ENCODE measurements at places on chromosomes 3 and 15.
A peak's percentile ranks its signal among the peaks of the same experiment; 100 is the strongest.

DNA sequence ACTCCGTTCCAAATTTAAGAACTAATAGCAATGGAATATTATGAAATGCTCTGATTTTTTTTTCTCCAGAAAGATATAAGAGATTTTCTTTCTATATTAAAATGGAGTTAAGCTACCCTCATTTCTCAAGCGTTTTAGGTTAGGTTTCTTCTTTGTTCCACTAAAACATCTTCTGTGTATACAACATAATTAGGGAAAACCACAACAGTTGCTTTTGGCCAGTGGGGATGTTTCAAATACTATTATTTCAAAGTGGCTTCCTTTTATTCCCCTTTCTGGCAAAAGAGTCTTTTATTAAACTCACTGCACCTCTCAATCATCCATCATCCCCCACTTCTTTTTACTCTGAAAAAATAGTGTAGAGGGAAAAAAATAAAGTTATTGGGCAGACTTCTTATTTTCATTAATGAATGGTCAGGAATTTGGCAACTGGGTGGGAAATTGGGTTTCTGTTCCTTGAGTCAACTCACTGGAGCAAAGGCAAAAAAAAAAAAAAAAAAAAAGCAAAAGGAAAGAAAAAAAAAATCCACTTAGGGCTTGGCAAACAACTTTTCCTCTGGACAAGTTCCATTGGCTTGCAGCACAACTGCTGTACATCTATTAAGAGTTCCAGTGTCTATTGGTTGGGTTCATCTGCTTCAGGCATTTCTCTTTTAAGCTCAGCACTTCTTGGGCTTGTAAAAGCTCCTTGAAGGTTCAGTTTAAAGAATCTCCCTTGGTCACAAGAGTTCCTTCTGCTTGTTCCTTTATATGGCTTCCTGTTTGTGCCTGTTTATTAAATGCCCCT lies 963.4 kb downstream of the ROBO1 start:
- DNase-seq = peak; percentile 39

- no peak for DNase-seq
Observed at GRCh38 chr3:156334841-156335545, 214.6 kb downstream of the KCNAB1 start.

DNA sequence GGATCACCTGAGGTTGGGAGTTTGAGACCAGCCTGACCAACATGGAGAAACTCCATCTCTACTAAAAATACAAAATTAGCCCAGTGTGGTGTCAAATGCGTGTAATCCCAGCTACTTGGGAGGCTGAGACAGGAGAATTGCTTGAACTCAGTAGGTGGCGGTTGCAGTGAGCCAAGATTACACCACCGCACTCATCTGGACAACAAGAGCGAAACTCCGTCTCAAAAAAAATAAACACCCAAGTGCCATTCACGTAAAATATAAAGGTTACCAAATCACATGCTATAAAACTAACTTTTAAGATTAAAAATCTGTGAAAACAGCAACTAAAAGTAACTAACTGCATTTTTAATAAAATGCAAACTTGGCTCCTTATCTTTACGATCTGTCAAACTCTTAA lies 8.9 kb downstream of the TRIM59 start:
- DNase-seq = no peak

GRCh38 chr15:60399931-60400330 lies 2.1 kb upstream of the ANXA2 start:
- DNase-seq = no peak

- no peak for DNase-seq
Observed at GRCh38 chr3:164194842-164195241, 883.5 kb downstream of the SI start.

- DNase-seq = peak; percentile 46
Observed at GRCh38 chr3:5016211-5017161, 37.2 kb downstream of the BHLHE40 start.

GRCh38 chr3:172153335-172153861 lies 114.0 kb downstream of the FNDC3B start:
- peak; percentile 65 for DNase-seq

GRCh38 chr3:72234391-72234790 lies 449.4 kb upstream of the PROK2 start:
- peak; percentile 32 for DNase-seq

- DNase-seq = no peak
Observed at GRCh38 chr3:110624576-110624975, 447.0 kb upstream of the NECTIN3 start.

GRCh38 chr15:100338971-100339444 lies 2.8 kb downstream of the ADAMTS17 start:
- DNase-seq = peak; percentile 87

- no peak for DNase-seq
Observed at GRCh38 chr3:195540511-195540910, 2.6 kb downstream of the PPP1R2 start.

- DNase-seq = no peak
Observed at GRCh38 chr15:63708126-63708772, 111.1 kb downstream of the FBXL22 start.

DNA sequence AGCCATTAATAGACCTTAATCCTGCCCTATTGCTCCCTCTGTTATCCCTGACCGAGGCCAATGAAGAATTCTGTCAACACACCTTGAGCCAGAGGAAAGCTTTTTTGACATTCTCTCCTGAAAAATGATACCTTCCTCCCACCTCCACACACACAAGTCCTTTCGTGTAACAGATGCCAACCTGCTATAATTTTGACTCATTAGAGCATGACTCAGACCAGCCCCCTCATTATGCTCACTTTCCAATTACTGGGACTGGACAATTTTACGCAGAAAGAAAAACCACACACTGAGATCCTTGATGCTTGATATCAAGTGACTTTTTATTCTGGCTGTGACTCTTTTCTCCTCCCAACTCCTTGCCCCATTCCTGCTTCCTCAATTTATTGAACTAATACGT lies 50.9 kb downstream of the LSAMP start:
- no peak for DNase-seq

GRCh38 chr15:77507143-77507897 lies 86.6 kb downstream of the HMG20A start:
- peak; percentile 70 for DNase-seq

DNA sequence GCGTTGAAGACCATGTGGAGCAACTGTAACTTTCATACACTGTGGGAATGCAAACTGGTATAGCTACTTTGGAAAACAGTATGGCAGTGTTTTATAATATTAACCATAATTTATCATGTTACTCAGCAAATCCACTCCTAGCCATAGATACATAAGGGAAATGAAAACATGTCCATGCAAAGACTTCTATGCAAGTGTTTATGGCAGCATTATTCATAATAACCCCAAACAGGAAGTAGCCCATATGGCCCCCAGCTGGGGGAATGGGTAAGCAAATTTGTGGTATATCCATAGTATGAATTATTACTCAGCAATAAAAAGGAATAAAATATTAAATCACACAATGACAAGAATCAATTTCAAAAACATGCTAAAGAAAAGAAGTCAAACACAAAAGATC lies 23.0 kb upstream of the GATA2 start:
- DNase-seq = no peak

DNA sequence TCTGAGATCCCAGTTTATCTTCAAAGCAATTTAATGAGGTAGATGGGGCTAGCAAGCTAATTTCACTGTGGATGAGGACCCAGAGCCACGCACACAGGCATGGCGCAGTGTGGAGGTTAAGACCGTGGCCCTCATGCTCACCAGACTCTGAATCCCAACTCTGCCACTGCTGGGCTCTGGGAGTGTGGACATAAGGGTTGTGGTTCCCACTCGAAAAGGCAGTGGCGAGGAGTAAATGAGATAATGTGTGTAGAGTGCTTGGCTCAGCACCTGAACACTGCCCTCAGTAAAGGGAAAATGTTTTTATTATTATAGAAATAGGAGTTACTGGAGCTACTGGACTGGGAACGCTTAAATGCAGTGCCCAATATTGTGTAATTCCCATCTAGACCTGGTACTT lies 243.5 kb upstream of the TPM1 start:
- DNase-seq = no peak

DNA sequence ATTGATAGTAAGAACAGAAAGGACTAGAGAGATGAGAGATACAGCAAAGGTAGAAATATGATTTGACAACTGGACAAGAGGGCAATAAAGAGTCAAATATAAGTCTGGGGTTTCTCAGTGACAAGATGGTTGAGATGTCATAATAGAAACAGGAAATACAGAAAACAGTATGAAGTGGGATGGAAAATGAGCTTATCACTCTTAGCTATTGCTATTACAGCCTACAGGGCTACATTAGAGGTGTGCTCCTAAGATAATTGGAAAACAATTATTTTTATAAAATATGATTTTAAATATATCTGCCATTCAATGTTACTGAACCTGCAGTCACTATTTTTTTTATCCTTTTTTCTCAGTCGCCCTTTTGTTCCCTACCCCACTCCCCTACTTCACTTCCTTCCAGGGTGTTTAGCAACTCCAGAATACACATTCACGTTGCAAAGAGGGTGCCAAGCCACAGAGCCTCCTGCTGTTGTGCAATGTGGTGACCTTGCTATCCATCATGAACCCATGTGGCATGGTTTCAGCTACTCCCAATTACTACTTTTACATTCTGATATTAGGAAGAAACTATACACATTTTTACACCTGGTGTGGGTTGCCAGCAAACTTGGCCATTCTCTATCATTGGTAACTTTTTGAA lies 6.0 kb downstream of the NRG4 start:
- DNase-seq = no peak

DNA sequence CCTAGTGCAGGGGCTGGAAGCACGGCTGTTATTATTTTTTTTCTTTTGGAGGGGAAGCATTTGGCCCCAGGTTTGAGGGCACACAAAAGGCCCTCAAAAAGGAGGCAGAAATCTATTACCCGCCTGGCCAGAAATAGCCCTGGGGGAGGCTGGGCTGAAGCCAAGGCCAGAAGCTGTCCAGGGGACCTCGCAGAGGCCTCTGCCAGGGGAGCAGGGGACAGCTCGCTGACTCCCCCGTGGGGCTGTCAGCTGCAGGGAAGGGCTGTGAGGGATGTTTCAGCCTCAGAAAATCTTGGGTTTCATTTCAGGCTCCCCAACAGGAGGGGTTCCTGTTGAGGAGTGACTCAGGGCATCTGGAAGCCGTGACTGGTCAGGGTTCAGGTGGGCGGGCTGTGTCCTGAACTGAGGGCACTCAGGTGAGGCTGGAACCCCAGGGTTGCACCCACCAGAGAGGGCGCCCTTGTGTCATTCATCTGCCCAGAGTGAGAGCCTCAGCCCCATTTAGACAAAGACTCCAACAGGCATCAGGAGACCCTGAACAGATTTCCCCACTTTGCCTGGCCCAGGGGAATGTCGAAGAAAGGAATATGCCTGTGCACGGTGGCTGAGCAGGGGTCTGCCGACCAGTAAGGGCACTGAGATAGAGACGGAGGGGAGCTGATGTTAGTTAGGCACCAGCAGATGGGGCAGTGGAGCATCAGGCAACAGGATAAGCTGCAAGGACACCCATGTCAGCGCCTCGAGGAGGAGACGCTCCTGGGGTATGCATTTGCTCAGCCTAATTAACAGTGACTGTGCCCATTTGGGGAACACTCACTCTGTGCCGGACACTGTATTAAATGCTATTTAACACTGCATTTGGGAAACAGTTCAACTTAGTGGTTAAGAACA lies 43.5 kb upstream of the SLC6A11 start:
- DNase-seq = no peak

DNA sequence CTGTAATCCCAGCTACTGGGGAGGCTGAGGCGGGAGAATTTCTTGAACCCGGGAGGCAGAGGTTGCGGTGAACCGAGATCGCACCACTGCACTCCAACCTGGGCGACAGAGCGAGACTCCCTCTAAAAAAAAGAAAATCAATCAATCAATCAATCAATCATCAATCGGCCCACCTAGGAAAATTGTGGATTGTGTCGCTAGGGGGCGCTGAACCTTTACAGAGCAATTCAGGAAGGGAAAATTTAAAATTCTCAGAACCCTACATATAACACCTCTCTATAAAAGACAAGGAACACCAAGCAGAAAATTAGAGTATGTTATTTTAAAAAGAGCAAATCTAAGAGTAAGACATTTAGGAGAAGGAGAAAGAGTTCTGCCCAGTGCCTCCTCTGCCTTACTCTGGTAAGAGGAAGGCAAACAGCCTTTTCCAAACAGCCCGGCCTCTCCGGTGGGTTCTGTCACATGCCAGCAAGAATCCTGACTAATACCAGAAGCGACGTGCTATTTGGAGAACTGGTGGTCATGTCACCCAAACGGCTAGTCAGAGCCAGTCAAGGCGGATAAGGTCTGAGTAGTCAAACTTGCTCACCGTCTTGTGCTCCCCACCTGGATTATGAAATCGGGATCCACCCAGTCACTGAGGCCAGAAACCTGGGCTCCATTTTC lies 22.3 kb upstream of the SMCO1 start:
- DNase-seq = no peak

DNA sequence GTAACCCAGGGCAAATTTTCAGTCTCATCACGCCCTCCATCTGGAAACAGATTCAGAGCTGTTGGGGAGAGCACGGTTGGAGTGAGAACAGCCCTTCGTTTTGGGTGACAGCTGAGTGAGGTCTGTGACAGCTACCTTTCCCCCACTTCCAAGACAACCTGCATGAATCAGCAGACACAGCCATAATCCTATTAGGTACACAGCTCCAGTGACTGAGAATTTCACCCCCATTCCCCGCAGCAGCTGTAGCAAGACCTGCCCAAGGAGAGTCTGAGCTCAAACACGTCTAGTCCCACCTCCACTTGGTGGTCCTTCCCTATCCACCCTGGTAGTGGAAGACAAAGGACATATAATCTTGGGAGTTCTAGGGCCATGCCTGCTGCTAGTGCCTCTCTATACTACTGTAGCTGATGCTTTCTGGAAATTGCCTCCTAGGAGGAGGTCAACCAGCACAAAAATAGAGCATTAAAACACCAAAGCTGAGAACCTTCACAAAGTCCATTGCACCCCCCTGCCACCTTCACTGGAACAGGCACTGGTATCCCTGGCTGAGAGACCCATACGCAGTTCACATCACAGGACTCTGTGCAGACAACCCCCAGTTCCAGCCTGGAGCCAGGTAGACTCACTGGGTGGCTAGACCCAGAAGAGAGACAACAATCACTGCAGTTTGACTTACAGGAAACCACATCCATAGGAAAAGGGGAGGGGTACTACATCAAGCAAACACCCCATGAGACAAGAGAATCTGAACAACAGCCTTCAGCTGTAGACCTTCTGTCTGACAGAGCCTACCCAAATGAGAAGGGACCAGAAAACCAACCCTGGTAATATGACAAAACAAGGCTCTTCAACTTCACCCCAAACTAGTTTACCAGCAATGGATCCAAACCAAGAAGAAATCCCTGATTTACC lies 448.6 kb upstream of the CBLB start:
- DNase-seq = no peak

GRCh38 chr3:81531263-81531662 lies 230.2 kb downstream of the GBE1 start:
- no peak for DNase-seq

GRCh38 chr3:104632521-104632920 lies 734.2 kb upstream of the ALCAM start:
- DNase-seq = no peak

DNA sequence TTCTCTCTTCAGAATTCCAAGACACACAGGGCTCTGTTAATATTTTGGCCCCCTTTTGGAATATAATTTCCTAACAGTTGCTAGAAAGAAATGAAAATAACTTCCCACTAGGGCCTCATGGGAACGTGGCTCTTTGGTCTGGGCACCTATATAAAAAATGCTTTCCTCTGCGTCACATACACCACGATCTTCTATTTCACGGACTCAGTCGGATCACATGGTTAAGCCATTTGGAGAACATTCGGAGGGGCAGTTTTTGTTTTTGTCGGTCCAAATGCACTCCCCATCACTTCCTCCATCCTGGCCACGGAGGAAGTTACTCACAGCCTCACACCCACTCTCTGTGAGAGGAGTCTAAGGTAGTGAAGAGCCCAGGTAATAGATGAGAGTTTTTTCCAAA lies 21.0 kb downstream of the TMEM44 start:
- DNase-seq = peak; percentile 40

GRCh38 chr15:47027322-47027946 lies 689.9 kb upstream of the SEMA6D start:
- DNase-seq = peak; percentile 10

Data from pons (tissue), 1 donor.